Activated CD4-positive, alpha-beta T cell treated with anti-CD3 and anti-CD28 coated beads, Interleukin-2, amount 10 ng/mL, durations not matched to agents 24 days and 14 days (primary cell): ENCODE measurements at places on chromosomes 1 and 21. TPM values are rescaled to one million over a fixed set of nuclear protein-coding genes. Genes with fewer than 3 reads are reported as not detected.

The FGR gene
- total RNA-seq: 0.19 and 0.21 TPM in 2 replicates

The C1orf141 gene
- total RNA-seq: not detected in 2 replicates

The CFAP74 gene
- not detected in 2 replicates for total RNA-seq

The TTC4 gene
- 41.6 and 45.3 TPM in 2 replicates for total RNA-seq

The TGFB2 gene
- not detected in 2 replicates for total RNA-seq

The EFNA1 gene
- 0.24 TPM in 1 of 2 replicates, not detected in the other for total RNA-seq

The CD53 gene
- total RNA-seq: 185 and 190 TPM in 2 replicates

The RGS16 gene
- total RNA-seq: 94.3 and 94.7 TPM in 2 replicates

The A3GALT2 gene
- total RNA-seq: not detected in 2 replicates

The SAMD13 gene
- 0.21 TPM in 1 of 2 replicates, not detected in the other for total RNA-seq

DNA sequence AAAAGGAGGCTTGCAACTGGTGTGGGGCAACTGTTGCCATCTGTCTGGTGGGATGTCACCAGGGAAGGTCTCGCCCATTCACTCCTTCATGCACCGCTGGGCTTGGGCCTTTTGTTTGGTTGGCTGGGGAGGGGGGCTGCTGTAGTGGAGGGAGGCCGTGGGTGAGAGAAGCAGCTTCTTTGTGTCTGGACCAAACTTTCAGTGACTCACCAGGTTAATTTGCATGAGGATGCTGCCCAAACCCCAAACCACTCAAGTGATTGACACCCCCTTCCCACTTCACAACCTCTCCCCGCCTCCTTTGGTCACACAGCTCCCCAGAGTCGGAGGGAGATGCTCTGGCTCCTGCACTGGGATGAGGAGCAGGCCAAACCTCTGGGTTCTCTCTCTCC, 19.7 kb downstream of the BTG2 start:
- DNase-seq: peak; percentile 90

DNA sequence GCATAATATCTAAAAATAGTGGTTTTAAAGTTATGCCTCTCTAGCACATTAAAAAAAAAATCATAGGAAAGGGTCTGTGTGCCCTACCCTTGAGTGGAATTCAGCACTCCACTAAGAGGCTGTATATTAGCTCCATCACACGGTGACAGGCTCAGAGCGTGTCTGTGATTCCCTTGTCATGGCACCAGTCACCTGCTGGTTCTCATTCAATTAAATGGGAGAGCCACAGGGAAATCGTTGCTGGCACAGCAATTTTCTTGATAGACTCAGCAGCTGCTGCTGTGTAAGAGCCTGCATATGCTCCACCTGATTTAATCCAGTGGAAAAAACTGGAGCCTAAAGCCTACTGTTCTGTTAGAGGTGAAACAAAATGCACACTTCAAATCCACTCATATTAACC, 9.5 kb downstream of the ATP6V1G3 start:
- DNase-seq: no peak

DNA sequence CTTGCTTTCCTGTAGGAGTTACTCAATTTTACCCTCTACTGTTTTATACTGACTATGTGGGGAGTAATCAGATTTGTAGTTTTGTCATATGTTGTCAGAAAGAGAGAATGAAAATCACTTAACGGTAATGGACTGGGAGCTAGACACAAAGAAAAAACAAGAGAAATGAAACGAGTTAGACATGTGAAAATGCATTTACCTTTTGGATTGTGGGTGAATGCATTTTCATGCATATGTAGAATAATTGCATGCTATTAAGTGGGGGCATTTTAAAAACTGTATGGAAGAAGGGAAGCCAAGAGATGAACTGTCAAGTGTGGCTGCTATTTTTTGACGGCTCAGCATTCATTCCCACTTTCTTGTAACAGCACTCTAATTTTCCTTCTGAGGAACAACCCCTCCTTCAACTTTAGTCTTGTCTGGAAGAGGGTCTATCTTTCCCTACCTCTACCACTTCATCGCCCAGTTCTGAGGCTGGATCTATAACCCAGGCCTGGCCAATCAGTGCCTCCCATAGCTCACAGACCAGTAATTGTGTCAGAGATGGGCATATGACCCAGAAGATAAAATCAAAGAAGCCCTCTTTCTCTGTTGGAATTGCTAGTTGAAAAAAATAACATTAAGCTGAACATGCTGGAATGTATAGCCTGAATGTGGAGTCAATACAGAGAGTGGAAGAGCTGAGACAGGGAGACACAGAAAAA, 5.2 kb upstream of the ZNF697 start:
- no peak for DNase-seq

- DNase-seq: no peak
Measured at GRCh38 chr1:36665478-36666080, 182.9 kb upstream of the CSF3R start.

DNA sequence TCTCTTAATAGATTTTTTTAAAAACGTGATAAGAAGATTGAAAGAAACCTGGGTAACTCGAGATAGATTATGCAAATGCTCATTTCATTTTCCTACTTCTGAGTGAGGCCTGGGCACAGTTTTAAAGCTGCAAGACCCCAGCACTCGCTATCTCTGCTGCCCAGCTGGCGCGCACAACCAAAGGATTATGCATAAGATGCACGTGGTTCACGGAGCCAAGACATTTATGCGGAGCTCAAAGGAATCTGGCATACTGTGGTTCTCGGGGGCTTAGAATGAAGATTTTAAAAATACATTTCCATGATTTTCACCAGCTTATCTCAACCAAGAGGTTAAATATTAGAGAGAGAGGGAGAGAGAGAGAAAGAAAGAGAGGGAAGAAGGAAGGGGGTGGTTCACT, 210.9 kb downstream of the DSCAM start:
- DNase-seq: no peak

DNA sequence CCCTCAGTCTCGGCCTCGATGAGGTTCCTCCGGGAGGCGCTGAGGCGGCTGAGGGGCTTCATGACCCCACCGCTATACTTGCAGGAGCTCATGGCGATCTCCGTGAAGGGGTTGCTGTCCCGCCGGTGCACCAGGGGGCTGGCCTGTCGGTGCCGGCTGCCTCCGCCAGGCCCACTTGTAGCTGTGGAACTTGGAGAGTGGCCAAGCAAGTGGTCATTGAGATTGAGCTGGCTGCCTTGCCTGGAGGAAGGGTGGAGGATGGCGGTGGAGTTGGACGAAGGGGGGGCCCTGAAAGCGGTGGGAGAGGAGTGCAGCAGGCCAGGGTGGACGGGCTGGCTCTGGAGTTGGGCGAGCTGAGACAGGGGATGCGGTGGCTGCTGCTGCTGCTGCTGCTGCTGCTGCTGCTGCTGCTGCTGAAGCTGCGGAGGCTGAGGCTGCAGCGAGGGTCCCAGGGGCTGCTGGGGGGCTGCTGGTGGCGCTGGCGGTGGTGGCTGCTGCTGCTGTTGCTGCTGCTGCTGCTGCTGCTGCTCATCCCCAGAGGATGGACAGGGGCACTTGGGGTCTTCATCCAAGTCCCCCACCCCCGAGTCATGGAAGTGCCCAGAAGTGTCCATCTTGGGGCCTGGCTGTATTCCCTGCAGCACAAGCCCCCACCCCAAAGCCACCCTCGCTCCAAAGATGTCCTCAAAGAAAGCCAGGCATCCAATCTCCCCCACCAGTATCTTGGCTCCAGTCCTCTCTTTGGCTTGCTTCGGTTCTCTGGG, 548 bp downstream of the KCNN3 start:
- no peak for DNase-seq

DNA sequence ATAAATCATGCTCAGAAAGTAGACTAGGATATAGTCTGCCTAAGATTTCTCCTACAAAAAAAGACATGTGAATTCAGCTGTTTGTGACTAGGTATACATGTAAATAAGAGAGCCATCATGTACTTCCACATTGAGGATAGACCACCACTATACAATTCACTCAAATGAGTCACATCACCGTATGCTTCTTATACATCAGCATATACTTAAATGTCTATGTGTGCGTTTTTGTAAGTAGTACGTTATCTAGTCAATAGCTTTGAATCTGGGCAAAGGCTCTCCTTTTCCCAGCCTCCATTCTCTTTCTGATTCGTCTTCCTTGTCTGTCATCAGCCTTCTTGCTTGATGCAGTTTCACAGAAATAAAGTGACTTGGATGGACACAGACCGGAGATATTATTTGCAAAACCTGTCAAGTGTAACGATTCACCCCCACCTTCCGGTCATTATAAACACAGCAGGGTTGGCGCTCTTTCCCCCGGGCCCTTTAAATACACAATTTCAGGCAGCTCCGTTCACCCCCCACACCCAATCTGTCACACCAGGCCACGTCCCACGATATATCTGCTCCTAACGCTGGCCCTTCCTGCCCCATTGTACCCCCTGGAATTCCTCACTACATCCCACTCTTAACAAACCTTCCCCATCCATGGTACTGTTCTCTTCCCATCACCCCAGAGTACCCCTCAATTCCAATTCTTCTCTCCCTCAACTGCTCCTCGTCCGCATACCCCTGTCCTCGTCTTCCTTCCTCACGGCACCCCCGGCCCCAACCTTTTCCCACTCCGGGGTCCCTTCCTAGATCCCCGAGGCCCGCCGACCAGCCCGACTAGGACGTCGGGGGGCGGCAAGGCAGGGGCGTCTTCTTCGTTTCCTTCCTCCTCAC, 636 bp downstream of the VAMP4 start:
- DNase-seq: peak; percentile 85

DNA sequence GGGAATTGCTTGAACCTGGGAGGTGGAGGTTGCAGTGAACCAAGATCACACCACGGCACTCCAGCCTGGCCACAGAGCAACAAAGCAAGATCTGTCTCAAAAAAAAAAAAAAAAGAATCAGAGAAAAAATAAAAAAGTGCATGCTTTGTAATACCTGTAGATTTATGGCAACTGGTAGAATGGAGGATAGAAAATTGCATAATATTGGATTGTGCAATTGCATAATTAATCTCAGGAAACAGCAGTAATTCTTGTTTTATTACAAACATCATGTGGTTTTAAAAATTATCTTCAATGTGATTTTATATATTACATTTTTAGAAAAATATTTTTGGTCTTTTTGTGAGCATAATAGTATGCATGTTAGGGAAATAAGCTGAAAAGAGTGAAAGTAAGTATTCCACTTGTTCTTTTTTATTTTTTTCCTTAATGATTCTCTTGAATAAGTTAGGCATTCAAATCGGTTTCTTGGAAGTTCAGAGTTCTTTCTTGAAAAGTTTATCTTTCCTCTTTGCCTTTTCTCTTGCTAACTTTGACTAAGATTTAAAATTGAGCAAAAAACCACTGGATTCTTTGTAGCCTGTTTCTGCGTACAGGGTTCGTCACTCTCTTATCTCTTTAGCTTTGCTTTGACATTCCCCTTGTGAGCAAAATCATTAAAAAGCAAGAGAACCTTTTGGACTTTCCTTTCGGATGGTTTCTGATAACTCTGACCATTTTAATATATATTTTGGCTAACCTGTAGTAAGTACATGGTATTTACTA, 127.5 kb upstream of the ADAMTS5 start:
- no peak for DNase-seq

DNA sequence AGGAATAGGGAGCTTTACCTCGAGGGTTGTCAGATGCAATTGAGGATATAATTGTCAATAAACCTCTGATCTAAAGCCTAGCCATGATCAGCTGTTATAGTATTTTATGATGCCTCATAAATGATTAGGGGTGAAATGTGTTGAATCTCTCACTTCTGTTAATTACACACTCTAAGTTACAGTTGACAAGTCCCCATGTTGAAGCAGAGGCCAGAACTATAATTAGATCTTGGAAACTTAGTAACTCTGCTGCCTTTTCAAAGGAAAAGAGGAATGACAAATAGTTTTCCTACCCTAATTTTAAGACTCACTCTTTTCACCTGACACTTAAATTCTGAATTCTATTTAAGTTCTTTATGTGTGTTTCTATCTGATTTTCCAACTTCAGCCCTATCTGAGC, 33.8 kb downstream of the CCSAP start:
- no peak for DNase-seq

DNA sequence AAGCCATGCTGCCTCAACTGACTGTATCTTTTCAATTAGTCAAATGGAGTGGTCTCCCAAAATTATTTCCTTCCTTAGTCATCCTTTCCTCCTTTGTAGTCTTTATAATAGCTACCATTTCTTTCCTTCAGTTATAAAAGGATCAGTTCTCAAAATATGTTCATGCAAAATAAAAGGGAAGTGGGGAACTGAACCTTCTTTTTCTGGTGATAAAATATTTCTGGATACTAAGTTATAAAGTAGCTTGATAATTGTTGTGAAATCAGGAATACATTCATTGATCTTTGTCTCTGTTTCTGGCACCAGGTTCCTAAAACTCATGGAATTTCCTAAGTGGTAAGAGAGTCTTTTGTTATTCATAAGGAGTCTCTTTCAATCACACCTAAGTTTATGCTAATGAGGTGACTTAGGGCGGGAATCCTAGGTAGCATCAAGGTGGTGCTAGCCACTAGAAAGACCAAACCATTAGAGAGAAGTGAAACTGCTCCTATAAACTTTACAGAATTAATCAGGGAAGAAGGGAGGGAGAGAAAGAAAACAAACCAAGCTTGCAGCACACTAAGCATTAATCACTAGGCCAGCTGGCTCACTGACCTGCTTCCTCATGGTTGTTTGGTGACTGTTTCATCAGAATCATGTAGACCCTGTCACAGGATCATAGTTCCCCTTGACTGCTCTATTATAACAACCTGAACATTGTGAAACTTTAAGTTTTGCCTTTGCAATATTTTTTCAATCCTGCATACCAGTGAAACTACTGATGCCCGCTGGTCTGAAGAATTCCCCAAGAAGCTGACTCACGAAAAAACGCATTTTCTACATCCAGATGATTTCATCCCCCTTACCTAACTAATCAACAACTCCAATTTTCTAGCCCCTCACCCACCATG, 161.6 kb upstream of the PTBP2 start:
- DNase-seq: no peak

GRCh38 chr1:199660071-199660470, 367.4 kb upstream of the NR5A2 start:
- DNase-seq: no peak

DNA sequence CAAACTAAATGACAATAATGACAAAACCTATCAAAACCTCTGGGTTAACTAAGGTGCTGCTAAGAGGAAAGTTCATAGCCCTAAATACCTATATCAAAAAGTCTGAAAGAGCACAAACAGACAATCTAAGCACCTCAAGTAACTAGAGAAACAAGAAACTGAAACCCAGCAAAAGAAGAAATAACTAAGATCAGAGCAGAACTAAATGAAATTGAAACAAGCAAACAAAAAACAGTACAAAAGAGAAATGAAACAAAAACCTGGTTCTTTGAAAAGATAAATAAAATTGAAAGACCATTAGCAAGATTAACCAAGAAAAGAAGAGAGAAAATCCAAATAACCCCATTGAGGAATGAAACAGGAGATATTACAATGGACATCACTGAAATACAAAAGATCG, 44.8 kb upstream of the KIAA0040 start:
- no peak for DNase-seq
